ENCODE measurements at places on chromosomes 5 and 9.

DNA sequence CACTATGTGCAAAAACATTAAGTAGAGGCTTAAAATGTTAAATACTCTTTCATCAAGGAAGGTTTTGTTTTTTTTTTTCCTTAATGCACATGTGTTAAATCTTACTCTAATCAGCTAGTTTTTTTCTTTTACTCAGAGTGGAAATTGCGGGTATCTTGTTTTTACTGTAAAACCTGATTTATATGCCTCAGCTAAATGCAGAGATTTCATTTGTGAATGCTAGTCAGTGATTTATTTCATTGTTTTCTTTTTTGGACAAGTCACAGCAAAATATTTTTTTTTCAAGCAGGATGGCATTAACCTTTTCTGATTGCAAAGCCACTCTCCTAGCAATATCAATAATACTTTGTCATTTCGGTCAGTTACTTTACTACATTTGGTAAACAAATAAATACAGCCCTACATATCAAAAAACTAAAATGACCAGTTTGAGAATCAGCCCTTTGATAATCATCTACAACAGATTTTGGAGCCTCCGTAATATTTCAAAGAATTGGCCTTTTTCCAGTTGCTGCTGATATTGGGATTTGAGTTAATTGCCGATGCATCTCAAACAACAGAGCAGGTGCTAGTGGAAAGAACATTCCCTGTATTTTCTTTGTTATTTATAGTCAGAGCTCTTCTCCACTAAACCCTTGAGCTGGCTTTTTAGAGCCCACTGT is 579.2 kb upstream of the ZNF608 start:
- no peak for DNase-seq

- DNase-seq: no peak
Measured at GRCh38 chr5:156395306-156395675, 68.3 kb downstream of the SGCD start.

GRCh38 chr9:77131399-77131798 is 45.9 kb upstream of the VPS13A start:
- no peak for DNase-seq

DNA sequence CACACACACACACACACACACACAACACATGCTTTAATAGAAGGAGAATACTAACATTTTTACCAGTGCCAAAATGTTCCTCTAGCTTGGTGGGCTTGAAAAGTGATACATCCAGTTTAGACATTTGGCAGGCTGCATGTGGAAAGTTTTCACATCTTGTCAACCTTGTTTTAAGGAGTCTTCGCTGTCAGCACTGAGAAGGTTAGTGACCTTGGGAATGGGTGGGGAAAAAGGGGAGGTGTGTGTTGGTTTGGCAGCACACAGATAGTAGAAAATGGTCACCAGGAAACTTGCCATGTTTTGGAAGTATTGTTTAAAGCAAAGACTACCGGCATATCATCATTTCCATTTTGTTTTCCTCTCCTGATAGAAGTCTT is 346.5 kb upstream of the ADAMTSL1 start:
- no peak for DNase-seq

DNA sequence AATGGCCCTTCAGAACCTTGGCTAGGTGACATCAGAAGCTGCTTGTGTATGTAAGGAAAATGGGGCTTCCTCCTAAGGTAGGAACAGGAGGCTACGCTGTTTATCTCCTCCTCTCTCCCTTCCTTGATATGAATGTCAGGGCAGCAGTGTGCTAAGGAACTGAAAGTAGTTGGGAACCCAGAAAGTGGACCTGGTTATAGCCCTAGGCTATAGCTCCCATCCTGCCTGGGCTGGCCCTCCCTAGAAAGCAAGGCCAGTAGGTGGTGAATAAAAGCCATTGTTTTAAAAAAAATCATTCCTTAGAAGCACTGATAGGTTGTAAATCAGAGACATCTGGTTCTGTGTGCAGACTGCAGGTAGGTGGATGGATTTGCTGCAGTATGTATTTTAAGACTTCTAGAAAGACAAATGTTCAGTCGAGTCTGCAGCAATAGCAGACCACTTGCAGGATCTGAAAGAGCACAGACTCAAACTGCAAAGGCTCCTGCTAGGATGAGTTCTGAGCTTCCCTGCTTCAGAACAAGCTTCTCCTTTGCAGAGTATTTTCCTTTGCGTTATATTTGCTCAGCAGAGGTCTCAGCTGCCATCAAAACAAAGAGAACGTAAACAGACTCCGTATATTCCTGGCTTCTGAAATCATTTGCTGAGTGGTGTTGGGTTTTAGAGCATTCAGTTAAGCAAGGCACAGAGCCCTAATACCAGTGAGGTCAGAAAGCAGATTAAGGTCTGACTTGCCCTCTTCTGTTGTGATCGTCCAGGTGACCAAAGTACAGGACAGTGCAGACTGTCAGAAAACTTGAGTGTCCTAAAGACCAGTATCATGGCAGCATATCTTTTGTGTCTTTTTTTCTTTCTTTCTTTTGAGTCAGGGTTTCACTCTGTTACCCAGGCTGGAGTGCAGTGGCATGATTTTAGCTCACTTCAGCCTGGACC is 20.1 kb upstream of the CFAP157 start:
- no peak for DNase-seq

- DNase-seq: no peak
Measured at GRCh38 chr5:153672347-153673090, 182.0 kb downstream of the GRIA1 start.

DNA sequence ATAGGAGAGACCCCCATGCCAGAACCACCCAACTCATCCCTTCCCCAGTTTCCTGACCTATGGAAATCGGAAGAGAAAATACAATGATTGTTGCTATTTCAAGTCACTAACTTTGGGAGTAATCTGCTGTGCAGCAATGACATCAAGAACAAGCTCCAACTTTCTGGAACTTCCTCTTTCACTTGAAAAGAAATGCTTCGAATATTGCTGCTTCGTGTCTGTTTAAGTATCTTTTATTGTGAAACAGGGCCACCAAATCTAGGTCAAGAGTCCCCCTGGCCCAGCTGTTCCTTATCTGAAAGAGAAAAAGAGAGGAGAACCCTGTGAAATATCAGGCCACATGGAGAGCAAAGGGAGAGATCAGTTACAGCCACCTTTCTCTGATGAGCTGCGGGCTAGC is 59.4 kb upstream of the DNAH5 start:
- DNase-seq: no peak

Data from HL-60 (cell line).